T1000 (cell line): ENCODE measurements at places on chromosomes 11 and 22.

- no peak for DNase-seq
These were observed 102.9 kb upstream of the FGF3 start for GRCh38 chr11:69922015-69922595.

DNA sequence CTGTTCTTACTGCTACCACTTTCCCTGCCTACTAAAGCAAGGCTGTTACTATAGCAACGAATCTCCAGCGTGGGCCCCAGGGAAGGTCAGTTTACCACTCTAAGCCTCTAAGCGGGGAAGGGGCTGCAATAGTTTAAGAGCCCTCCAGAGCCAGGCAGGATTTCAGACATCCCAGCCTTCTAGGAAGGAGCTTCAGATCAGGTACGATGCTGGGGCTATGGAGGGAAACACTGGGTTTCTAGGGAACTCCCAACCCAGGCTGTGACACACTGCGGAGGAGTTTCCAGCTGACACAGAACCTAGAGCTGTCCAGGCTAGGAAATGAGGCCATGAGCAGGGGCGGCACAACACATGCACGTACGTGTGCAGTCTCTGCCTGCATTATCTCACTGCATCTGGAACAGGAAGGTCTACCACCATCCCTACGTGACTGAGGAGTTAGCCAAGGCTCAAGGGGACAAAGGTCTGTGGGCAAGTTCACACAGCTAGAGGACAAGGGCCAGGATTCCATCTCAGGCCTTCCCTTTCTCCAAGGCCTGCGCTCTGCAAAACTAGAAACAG, 20.4 kb downstream of the HPS4 start:
- DNase-seq, result no peak

DNA sequence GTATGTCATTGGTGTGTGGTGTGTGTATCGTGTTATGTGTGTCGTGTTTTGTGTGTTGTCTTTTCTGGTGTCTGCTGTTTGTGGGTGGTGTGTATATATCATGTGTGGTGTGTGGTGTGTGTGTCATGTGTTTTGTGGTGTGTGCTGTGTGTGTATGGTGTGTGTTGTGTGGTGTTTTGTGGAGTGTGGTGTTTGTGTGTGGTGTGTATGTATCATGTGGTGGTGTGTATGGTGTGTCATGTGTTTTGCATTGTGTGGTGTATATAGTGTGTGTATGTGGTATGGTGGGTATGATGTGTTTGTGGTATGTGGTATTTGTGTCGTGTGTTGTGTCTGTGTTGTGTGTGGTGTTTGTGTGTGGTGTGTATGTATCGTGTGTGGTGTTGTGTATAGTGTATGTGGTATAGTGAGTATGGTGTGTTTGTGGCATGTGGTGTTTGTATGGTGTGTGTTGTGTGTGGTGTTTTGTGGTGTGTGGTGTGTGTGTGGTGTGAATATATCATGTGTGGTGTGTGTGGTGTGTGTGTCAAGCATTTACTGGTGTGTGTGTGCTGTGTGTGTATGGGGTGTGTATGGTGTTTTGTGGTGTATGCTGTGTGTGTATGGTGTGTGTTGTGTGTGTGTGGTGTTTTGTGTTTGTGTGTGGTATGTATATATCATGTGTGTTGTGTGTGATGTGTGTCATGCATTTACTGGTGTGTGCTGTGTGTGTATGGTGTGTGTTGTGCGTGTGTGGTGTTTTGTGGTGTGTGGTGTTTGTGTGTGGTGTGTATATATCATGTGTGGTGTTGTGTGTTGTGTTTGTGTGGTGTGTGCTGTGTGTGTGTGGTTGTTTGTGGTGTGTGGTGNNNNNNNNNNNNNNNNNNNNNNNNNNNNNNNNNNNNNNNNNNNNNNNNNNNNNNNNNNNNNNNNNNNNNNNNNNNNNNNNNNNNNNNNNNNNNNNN, 12.7 kb downstream of the PIM3 start:
- DNase-seq, result no peak

GRCh38 chr11:109958821-109959166, 134.4 kb upstream of the ZC3H12C start:
- DNase-seq, result no peak

DNA sequence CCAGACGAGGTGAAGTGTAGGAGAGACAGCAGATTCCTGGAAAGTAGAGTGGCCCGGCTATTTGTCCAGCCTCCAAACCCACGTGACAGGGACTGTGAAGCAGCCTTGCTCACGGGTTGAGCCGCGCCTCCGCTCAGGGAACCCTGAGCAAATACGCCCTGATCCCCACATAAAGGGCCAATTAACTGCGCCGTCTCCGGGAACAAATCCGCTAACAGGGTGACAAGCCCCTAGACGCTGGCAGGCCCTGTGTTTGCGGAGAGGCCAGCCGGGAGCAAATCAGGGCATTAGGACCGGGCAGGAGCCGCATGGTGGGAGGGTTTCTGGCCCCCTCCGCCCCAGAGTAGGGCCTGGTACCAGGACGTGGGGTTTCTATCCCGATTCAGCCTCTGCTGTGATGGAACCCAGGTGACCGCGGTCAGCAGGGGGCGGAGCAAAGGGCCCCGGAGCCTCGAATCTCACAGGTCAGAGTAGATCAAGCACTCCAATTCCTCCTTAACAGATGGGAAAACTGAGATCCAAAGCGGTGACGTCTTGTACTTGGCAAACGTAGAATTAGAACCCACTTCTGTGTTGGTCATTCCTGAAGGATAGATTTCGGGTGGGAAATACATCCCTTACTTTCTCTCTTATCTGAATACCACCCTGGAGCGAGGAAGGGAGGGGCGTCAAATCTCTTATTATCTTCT, 2.0 kb upstream of the ROBO3 start:
- no peak for DNase-seq

- no peak for DNase-seq
These were observed 473.0 kb downstream of the BRD1 start for GRCh38 chr22:49354516-49355210.

DNA sequence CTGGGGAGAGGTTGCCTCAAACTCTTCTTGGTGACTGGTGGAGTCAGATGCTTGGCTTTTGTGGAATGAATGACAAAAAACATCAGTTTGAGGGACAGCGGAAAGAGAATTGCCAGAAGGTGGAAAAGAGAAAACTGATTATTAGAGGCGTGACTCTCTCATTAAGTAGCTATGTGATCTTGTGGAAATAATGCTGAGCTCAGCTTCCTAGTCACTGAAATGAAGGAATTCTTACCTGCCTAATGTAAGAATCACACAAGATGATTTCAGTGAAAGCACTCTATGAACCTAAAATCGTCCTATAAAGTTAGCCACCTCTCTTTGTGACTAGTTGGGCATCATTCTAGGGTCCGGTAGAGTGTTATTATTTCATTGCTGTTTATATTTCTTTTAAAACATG, 498.8 kb downstream of the TMEM135 start:
- DNase-seq, result no peak
